ENCODE measurements at places on chromosomes 1 and 21.

GRCh38 chr1:7989762-7990428 is 28.4 kb downstream of the PARK7 start:
- no peak for DNase-seq

- peak; percentile 44 for DNase-seq
Measured at GRCh38 chr1:43382027-43382779, 7.4 kb downstream of the MED8 start.

- DNase-seq: peak; percentile 90
Measured at GRCh38 chr1:40039245-40039756, 1.2 kb upstream of the CAP1 start.

DNA sequence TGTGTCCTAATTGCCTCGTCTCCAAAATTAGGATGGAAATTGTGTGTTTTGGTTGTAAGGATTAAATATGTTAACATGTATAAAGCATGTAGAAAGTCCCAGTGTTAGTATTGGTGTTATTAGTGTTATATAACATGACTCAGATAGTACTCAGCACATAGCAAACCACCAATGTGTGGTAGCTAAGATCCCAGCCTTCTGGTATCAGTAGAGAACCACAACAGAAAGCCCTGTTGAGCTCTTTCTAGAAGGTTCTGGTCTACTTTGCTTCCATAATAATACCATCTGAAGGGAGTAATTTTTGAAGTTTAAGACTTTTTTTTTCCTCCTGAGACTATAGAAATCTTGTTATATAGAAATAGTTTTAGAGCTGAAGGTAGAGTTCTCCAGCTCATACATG is 259.3 kb upstream of the SGIP1 start:
- DNase-seq: no peak

DNA sequence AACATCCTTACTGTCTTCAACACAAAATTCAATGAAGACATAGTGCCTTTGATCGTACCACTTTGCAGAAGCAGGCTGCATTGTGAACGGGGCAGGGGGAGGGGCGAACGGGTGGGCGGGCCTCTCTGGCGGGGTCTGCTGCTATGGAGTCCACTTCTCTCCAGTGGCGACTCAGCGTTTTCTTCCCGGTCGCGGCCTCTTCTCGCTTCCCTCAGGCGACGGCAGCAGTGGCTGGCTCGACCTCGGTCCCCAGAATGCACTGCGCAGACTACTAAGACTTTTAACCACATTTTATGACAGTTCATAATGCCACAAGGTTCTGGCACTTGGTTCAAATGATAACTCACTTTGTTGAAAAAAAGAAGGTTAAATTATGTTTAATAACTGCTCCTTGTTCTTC is 21.2 kb downstream of the GBP2 start:
- no peak for DNase-seq

DNA sequence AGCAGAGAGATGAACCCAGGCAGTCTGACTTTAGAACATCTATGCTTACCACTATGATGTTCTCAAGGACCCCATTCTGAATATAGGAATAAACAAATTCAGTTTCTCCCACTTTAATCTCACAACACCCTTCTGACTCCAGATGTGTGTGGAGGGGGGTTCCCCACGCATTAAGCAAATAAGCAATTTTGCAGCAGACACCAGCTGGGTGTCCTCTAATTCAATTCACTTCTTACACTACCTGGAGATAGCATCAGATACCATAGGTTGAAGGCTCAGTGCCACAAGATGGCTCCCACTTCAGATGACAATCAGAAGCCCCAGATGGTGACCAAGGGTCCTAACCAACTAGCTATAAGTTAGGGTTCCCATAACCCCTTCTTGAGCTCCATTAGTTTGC is 30.3 kb upstream of the CEP350 start:
- no peak for DNase-seq

- no peak for DNase-seq
Measured at GRCh38 chr1:32666901-32667566, 16.0 kb downstream of the RBBP4 start.

DNA sequence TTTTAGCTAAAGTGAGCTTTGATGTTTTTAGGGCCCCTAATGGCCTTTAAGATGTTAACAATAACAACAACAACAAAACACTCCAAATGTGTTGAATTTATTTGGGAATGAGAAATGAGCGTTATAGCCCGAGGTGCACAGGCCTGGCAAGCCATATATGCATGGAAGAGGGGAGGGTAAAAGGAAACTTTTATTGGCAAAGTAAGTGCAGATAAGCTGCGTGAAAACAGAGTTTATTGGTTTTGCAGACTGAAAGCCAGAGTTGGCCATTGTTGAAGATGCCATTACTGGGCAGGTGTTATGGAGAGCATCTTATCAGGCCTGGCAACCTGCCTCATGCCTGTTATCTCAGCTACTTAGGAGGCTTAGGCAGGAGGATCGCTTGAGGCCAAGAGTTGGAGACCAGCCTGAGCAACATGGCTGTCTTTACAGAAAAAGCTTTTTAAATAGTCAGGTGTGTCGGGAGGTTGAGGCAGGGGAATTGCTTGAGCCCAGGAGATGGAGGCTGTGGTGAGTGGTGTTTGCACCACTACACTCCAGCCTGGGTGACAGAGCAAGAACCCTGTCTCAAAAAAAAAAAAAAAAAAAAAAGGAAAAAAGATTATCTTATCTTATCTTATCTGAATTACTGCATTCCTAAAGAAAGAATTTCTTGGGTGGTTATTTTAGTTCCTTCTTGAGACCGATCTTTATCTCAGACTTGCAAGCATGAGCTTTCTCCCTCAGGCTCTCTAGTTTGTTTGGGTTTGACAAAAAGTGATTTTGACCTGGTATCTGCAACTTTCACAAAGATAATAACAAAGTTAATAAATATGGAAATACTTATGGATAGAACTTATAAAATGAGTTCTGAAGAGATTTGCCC is 1.7 kb downstream of the PATJ start:
- DNase-seq: no peak

DNA sequence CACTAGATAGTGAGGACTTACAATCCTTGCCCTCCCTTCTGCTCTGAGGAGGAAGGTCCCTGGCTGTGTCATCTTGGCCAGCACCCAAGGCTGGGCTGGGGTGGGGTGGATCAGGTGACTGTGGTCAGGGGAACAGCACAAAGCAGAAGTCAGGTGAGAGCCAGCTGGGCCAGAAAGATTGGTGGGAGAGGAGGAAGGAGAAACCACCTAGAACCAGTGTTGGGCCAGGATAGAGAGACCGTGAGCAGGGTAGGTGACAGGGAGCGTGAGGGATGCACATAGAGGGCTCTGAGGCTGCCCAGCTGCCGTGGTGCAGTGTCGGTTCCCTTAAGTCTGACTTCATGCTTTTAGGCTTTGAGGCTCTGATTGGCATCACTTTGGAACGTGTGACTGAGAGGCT is 22.7 kb downstream of the NCF2 start:
- peak; percentile 15 for DNase-seq

DNA sequence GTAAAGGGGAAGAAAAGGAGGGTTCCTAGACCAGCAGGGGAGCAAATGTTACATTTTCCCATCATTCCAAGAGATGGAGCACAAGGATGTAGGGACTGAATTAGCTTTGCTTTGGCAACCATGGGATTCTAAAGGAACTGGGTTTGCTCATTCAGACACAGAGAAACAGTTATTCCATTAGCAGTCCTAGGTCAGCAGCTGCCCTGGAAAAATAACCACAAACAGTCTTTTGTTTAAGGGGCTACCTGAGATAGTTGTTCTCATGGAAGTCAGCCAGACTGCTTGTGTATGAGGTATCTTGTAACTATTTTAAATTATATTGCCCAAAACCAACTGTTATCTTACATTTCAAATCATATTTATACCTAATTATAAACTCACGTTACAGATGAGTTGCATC is 58.4 kb upstream of the VCAM1 start:
- DNase-seq: no peak

DNA sequence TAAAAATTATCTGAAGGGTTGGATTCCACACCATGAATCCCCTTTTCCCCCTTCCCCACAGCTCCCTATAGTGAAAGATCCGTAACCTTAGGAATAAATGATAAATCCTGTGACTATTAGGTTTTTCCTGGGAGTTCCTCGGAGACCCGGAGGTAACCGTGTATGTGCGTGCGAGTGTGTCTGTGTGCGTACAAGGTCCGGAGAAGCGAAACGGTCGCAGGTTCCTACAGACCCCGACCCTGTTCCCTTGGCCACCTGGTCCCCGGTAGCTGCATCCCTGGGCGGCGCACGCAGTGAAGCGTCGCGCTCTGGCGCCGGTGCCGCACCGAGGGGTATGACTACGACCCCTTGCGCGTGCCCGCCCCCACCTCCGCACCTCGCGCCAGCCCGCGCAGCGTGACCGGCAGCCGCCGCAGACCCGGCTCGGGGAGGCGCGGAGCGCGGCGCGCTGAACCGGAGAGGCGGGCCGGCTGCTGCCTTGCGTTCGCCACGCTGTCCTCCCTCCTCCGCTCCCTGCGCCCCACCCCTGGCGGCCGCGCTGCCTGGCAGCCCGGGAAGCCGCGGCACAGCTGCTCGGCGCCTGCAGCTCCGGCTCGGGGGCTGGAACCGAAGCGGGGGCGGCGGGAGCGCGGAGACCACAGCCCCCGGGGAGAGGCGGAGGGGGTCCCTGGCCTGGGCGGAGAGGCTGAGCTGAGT is at the start of gene AK5:
AK5 (plus strand) TSS at position 529 of the 696 bp plus-strand sequence. CDS start 295 bp downstream, outside the sequence.
- peak; percentile 50 for DNase-seq

DNA sequence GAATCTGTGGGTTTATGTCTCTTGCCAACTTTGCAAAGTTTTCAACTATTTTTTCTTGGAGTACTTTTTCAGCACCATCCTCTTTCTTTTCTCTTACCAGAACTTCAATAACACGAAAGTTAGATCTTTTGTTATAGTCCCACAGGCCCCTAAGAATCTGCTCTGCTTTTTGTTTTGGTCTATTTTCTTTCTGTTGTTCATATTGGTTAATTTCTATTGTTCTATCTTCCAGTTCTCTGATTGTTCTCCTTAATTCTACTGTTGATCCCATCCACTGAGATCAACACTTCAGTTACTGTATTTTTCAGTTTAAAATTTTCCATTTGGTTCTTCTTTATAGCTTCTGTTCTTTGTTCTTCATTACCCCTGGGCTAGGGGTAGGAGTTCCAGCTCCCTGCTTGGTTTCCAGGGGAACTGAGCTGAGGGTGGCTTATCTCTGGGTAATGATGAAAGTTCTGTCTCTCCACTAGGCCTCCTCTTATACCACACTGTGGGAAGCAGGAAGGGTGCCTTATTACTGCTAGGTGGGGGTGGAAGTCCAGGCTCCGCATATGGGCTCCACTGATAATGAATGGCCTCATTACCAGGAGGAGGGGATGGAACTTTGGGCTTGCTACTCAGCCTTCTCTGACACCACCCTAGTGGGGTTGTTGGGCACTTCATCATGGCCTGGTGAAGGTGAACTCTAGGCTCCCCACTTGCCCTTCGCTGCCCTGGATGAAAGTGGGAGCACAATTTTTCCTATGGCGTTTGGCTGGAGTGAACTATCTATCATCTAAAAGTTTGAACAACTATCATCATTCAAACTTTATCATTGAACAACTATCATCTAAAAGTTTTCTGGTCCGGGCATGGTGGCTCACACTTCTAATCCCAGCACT is 39.3 kb downstream of the NAV1 start:
- DNase-seq: no peak

DNA sequence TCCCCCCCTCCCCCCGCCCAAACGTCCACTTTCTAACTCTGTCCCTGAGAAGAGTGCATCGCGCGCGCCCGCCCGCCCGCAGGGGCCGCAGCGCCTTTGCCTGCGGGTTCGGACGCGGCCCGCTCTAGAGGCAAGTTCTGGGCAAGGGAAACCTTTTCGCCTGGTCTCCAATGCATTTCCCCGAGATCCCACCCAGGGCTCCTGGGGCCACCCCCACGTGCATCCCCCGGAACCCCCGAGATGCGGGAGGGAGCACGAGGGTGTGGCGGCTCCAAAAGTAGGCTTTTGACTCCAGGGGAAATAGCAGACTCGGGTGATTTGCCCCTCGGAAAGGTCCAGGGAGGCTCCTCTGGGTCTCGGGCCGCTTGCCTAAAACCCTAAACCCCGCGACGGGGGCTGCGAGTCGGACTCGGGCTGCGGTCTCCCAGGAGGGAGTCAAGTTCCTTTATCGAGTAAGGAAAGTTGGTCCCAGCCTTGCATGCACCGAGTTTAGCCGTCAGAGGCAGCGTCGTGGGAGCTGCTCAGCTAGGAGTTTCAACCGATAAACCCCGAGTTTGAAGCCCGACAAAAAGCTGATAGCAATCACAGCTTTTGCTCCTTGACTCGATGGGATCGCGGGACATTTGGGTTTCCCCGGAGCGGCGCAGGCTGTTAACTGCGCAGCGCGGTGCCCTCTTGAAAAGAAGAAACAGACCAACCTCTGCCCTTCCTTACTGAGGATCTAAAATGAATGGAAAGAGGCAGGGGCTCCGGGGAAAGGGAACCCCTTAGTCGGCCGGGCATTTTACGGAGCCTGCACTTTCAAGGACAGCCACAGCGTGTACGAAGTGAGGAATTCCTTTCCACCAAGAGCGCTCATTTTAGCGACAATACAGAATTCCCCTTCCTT is 158.1 kb downstream of the RUNX1 start:
- DNase-seq: no peak

DNA sequence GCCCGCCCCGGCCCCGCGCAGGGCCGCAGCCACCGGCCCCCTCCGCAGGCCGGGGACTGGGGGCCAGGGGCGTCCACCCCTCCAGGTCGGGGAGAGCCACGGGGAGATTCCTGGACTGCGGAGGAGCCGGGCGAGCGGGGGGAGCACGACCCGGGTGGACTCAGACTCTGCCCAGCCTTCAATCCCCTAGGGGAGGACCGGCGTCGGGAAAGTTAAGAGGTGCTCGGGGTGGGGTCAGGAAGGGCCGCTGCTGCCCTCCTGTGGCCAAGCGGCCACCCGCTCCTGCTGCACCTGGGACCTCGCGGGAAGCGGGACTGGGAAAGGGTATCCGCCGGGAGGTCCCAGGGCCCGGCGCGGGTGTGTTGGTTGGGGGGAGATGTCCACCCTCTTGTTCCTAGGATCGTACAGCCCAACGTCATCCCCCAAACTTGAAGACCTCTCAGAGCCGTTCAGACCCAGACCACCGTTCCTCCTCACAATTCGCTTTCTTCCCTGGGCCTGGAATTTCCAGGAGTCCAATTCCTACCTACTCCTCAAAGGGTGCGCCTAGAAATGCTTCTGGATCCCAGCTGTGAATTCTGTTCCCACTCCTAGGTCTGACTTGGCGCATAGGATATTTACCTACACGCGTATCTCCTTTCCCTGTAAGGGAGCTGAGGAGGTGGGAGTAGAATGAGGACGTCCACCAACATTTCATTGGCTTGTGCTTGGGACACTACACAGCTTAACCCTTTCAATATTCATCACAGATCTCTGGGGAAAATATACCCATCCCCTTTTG is 484 bp upstream of the RHOC start:
- DNase-seq: peak; percentile 66

DNA sequence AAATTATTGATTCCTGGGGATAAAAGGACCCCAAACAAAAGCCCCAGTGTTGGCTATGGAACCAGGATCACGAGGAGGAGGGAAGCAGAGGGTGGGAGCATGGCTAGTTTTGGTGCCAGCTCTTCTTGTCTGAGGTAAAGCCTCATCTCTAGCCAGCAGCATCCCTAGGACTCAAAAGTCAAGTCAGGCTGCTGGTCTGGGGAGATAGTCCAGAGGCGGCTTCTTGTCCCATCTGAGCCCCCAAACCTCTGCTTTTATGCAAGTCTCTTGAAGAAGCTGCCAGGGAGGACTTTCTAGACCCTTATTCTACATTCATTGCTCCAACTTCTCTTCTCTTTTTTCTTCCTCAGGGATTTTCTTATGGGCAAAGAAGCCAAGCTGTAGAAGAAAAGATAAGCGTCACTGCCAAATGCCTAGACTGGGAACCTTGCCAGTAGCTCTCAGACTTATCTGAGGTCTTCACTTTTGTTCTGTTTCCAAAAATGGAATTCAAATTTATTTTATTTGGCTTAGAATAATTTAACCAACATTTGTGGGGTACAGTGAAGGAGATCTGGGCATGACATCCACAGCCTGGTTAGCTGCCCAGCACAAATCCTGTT is 6.9 kb upstream of the ANKRD35 start:
- no peak for DNase-seq

- DNase-seq: peak; percentile 20
Measured at GRCh38 chr1:71828431-71829012, 453.8 kb downstream of the NEGR1 start.

Data from NCI-H2081 (cell line).